Nucleus accumbens (tissue), 56 donors: ENCODE measurements at places on chromosomes 7 and 10.

DNA sequence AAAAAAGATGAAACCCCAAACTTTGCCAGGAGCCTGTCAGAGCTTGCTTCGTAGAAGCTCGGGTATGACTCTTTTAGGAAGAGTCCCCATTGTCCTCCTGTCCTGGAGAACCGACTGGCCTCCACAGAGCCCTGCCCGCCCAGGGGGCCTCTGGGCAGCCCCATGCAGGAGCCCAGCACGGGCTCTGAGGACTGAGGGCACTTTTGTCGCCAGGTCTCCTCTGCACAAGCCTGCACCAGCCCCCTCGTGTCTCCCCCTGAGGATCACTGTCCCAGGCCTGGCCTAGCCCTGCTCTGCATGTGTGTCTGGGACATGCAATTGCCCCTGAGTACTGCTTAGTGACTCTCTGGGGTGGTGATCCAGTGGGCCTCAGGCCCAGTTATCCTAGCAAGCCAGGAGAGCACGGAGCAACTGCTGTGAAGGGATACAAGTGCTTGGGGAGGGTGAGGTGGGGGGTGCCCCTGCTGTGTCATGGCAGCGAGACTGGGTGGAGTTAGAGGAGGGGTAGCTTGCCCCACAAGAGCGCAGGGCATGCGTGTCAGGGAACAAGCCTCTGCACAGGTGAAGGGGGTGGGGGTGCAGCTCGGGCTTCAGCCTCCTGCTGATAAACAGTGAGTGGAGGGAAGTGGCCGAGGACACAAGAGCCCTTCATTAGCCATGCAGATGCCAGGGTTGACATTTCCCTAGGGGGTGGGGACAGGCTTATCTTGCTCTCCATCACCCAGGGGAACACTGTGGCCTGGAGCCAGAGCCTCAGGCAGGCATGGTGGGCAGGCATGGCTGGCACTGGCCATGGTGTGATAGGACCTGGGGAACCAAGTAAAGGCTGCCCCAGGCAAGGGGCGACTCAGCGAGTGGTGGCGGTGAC lies 143.4 kb downstream of the C10orf105 start:
- DNase-seq = no peak

DNA sequence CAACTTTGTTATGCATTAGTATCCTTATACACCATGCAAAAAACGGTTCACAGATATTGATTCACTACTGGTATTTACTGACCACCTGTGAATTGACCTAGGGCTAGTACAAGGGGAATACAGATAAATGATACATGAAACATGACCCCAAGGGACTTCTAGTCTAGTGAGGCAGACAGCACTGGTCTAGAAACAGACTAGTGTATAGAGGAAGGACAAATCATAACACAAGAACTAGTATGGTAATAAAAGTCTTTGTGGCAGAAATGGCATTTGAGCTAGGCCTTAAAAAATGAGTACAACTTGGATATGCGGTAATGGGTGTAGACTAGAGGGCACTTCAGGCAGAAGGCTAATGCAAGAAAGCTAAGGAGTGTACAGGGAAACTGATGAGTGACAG lies 86.6 kb downstream of the SLC25A13 start:
- no peak for DNase-seq

DNA sequence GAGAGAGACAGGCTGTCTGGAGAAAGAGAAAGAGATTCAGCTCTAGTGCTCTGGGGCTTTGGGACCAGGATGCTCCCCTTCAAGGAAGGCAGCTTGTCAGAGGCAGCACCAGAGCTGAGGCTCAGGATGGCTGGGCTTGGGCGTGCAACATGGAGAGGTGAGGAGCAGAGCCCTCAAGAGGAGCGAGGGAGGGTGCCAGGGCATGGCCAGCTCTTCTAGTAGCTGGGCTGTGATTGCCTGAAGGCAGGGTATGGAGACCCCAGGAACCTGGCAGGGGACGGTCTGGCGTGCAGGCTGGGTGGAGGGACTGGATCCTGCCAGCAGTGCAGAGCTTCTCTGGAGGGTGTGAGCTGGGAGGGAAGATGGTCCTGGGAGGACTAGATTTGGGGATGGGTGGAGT lies 40.2 kb downstream of the ANTXRL start:
- no peak for DNase-seq

- no peak for DNase-seq
These were observed 47.7 kb downstream of the LRGUK start for GRCh38 chr7:134174795-134175261.

- no peak for DNase-seq
These were observed 1.9 kb downstream of the CYP26A1 start for GRCh38 chr10:93075369-93076221.

- no peak for DNase-seq
These were observed 948.8 kb upstream of the POT1 start for GRCh38 chr7:125878235-125878956.

DNA sequence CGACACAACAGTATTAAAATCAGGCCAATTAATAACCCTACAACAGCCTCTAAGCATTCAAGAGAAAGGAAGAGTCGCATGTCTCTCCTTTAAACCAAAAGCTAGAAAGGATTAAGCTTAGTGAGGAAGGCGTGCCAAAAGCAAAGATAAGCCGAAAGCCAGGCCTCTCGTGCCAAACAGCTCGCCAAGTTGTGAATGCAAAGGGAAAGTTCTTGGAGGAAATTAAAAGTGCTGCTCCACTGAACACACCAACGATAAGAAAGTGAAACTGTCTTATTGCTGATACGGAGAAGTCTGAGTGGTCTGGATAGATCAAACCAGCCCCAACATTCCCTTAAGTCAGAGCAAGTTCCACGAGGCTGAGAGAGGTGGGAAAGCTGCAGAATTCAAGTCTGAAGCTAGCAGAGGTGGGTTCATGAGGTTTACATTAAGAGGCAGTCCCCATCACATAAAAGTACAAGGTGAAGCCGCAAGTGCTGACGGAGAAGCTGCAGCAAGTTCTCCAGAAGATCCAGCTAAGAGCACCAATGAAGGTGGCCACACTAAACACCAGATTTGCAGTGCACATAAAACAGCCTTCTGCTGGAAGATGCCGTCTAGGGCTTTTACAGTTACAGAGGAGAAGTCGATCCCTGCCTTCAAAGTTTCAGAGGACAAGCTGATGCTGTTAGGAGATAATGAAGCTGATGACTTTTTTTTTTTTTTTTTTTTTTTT lies 194.8 kb downstream of the MAD1L1 start:
- DNase-seq = no peak

GRCh38 chr7:155141562-155141961 lies 71.4 kb downstream of the HTR5A start:
- DNase-seq = no peak
